ENCODE measurements at places on chromosomes 7 and 10. TPM values are rescaled to one million over a fixed set of nuclear protein-coding genes. Genes with fewer than 3 reads are reported as not detected.

GRCh38 chr10:87867453-87867852 is 4.0 kb downstream of the PTEN start:
- DNase-seq, result no peak
- peaks cover 1% of the 10 kb centered on the region for H3K36me3 ChIP-seq
- peaks cover 1% of the 10 kb centered on the region for H3K4me1 ChIP-seq
- no peak overlapping the region for H3K27ac ChIP-seq
- H3K27me3 ChIP-seq, result no peaks in the 10 kb centered on the region

DNA sequence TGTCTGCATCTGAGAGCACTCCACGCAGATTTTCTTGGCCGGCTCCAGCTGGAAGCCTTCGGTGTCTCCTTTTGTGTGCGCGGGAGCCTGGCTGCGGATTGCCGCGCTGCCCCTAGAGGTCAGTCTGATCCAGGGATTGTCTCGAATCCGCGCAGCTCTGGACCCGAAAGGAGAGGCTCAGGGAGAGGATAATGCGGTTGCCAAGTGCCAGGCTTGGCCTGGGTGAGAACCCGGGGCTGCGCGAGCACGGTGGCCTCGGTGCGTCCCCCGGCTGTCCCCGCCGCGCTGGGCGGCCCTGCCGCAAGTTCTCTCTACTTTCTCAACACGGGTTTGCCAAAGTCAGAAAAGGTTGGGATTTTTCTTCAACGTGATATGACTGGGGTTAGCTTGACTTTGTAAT is 140.9 kb downstream of the ADCYAP1R1 start:
- no peak overlapping the region for H3K27ac ChIP-seq
- DNase-seq, result peak; percentile 16
- H3K36me3 ChIP-seq, result no peaks in the 10 kb centered on the region
- H3K4me3 ChIP-seq, result no peak overlapping the region
- H3K4me1 ChIP-seq, result no peaks in the 10 kb centered on the region

The EPDR1 gene
- total RNA-seq, result not detected

The ZNF479 gene
- total RNA-seq, result not detected

DNA sequence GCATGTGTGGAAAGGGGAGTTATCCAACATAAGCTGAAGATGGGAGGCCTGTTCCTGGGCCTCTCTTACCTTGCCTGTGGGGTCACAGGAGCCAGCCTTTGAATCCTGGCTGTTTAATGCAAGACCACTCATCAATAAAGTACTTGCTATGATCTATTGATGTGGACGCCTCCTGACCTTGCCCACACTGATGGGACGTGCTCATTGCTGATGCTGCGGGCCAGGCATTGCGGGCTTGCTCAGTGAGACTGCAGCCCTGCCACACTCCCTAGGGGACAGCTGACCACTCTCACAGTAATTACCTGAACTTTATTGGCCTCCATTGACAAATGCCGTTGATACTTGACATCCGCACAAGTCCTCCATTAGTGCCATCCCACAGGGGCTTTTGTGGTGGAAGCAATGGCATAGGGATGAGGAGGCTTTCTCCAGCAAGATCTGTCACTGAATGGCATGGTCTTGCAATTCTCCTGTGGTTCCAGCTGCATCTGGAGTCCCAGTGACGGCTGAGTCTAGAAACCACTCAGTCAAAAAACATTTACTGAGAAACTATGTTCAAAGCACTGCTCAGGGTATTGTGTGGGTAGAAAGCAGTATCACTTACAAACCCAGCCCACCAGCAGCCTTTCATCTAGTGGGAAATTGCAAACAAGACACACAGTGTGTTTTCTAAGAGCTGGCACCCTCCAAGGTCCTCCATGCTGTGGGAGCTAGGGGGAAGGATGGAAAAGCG is 135.1 kb upstream of the YAE1 start:
- no peak for DNase-seq
- H3K36me3 ChIP-seq, result no peaks in the 10 kb centered on the region
- no peak overlapping the region for H3K4me3 ChIP-seq
- H3K4me1 ChIP-seq, result no peaks in the 10 kb centered on the region
- H3K27me3 ChIP-seq, result peaks cover 2% of the 10 kb centered on the region
- no peak overlapping the region for H3K27ac ChIP-seq

The BTBD16 gene
- not detected for total RNA-seq

DNA sequence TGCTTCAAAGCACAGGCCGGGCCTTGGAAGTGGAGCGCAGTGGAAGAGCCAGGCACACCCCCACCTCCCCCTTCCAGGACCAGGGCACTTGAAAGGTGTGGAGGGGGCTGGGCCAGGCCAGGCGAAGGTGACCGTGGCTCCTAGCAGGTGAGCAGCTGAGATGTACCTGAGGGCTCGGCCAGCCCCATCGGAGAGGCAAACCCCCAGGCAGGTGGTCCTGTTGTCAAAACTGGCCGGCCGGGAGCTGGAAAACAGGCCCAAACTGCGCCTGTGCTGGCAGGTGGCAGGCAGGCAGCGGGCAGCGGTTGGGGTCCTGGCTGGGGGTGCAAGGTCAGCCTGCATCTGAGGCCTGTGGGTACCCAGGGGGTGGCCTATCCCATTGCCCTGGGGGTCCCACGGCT is 96.4 kb upstream of the DNAAF5 start:
- no peak overlapping the region for H3K27ac ChIP-seq
- H3K27me3 ChIP-seq, result no peaks in the 10 kb centered on the region
- no peak for DNase-seq
- H3K4me3 ChIP-seq, result no peak overlapping the region
- no peaks in the 10 kb centered on the region for H3K4me1 ChIP-seq
- H3K36me3 ChIP-seq, result no peaks in the 10 kb centered on the region

DNA sequence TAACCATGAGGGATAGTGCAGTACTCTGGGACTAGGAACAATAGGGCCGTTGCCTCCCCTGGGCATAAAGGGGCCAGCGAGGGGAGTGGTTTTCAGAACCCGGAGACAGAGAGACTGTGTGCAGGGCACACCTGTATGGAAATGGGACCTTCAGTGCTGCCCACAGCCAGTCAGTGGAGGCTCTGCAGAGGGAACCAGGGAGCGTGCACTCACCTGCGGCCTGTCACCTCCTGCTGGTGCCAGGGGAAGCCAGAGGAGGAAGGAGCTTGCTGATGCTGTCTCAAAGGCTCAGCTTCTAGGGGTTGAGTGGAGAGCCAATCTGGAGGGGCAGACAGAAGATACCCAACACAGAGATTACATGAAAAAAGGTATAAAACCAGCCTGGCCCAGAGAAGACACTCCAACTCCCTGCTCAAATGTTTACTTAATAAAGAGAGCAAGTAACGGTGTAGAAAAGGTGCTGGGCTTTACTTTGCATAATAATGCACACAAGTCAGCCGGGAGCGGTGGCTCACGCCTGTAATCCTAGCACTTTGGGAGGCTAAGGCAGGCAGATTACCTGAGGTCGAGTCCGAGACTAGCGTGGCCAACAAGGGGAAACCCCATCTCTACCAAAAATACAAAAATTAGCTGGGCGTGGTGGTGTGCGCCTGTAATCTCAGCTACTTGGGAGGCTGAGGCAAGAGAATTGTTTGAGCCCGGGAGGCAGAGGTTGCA is 35.5 kb upstream of the WAPL start:
- H3K27me3 ChIP-seq, result peaks cover 10% of the 10 kb centered on the region
- H3K4me3 ChIP-seq, result no peak overlapping the region
- H3K4me1 ChIP-seq, result no peaks in the 10 kb centered on the region
- DNase-seq, result no peak

GRCh38 chr7:135729230-135729629 is 1.2 kb upstream of the SLC13A4 start:
- no peak overlapping the region for H3K4me3 ChIP-seq
- DNase-seq, result no peak
- H3K27ac ChIP-seq, result no peak overlapping the region
- no peaks in the 10 kb centered on the region for H3K4me1 ChIP-seq

DNA sequence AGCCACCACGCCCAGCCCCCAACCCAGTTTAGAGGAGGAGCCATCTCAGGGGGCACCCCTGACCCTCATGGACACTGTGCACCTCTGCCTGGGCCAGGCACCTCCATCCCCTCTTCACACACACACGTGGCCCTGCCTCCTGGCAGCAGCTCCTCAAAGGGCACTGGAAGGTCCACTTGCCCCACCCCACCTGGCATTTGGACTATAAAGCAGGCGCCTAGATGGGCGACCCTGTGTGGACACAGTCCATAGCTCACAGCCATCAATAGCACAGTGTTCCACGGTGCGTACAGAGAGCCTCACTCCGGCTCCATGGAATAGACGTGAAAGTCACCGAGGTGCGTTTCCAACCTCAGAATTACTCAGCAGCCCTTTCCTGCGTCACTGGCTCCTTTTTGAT is 41.0 kb downstream of the FKBP6 start:
- H3K4me3 ChIP-seq, result no peak overlapping the region
- DNase-seq, result no peak
- H3K36me3 ChIP-seq, result no peaks in the 10 kb centered on the region
- no peak overlapping the region for H3K27ac ChIP-seq

GRCh38 chr7:27868131-27868550 is 128.2 kb downstream of the TAX1BP1 start:
- no peaks in the 10 kb centered on the region for H3K27me3 ChIP-seq
- peaks cover 3% of the 10 kb centered on the region for H3K36me3 ChIP-seq
- no peaks in the 10 kb centered on the region for H3K4me1 ChIP-seq
- DNase-seq, result peak; percentile 29

- H3K4me3 ChIP-seq, result no peak overlapping the region
- H3K27ac ChIP-seq, result no peak overlapping the region
- H3K36me3 ChIP-seq, result no peaks in the 10 kb centered on the region
- H3K4me1 ChIP-seq, result no peaks in the 10 kb centered on the region
Measured at GRCh38 chr7:155874010-155874409, 61.7 kb upstream of the SHH start.

The SH2D4B gene
- total RNA-seq, result not detected

- no peak for DNase-seq
- H3K4me1 ChIP-seq, result peaks cover 15% of the 10 kb centered on the region
- H3K27ac ChIP-seq, result no peak overlapping the region
- H3K4me3 ChIP-seq, result no peak overlapping the region
Measured at GRCh38 chr10:102400598-102401341, 5.3 kb downstream of the NFKB2 start.

DNA sequence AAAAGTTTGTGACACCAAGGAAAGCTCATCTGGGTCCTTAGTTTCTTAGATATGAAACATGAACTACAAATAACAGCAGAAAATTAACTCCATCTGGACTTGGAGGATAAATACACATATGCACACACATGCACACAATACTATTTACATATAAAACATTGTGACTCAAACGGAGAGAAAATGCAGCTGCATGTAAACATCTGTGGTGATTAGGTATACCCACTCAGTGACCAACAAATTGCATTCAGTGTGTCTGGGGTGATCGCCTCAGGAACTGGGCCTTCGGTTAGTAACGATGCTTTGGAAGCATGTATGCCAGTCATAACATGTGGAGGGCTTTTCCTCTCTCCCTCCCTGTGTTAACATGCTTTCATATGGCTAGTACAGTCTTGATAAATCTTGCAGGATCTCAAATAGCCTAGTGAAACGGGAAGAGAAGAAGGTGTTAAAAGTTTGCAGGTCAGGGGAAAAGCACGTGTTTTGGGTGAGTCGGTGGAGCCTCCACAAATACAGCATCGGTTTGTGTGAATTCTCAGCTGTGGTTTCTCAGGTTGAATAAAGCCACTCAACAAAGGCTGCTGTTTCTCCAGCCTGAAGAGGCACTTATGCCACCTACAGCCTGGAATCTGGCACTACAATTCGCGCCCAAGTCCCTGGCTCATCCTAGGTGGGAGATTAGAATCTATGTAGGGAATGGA is 8.7 kb upstream of the GLRX3 start:
- peaks cover 2% of the 10 kb centered on the region for H3K4me1 ChIP-seq
- H3K4me3 ChIP-seq, result no peak overlapping the region
- no peaks in the 10 kb centered on the region for H3K36me3 ChIP-seq
- no peak overlapping the region for H3K27ac ChIP-seq

- DNase-seq, result peak; percentile 93
- H3K27me3 ChIP-seq, result no peaks in the 10 kb centered on the region
- H3K27ac ChIP-seq, result peak overlapping the region; percentile 36
- peaks cover 35% of the 10 kb centered on the region for H3K4me1 ChIP-seq
- no peak overlapping the region for H3K4me3 ChIP-seq
Measured at GRCh38 chr7:2104107-2104710, 128.5 kb downstream of the MAD1L1 start.

The RBM28 gene
- 18.6 TPM for total RNA-seq

GRCh38 chr7:51013861-51014511 is 231.3 kb upstream of the GRB10 start:
- H3K4me1 ChIP-seq, result no peaks in the 10 kb centered on the region
- H3K27ac ChIP-seq, result no peak overlapping the region

- no peaks in the 10 kb centered on the region for H3K4me1 ChIP-seq
- H3K27me3 ChIP-seq, result no peaks in the 10 kb centered on the region
- DNase-seq, result no peak
- no peak overlapping the region for H3K4me3 ChIP-seq
- H3K36me3 ChIP-seq, result no peaks in the 10 kb centered on the region
Measured at GRCh38 chr7:15085366-15085765, 182.8 kb upstream of the DGKB start.

The C7orf33 gene
- total RNA-seq, result not detected

The HOXA2 gene
- total RNA-seq, result 1.6 TPM

DNA sequence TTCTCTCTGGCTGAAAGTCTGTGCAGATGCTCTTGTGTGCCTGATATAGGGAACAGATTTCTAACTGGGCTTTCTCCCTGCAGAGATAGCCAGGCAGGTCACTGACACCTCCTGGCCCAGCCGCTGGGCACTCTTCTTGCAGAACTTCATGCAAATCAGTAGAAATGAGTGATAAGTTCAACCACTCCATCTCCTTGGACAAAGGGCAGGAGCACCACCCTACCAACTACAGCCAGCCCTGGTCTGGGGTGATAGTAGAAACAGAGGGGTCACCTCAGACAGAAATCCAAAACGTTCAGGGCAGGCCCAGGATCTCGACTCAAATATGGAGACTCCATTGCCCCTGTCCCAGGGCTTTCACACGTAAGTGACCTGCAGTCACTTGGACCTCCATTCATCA is 917.8 kb upstream of the ZNF722 start:
- no peak for DNase-seq
- H3K4me3 ChIP-seq, result no peak overlapping the region
- H3K36me3 ChIP-seq, result no peaks in the 10 kb centered on the region
- no peak overlapping the region for H3K27ac ChIP-seq
- H3K27me3 ChIP-seq, result no peaks in the 10 kb centered on the region

GRCh38 chr10:26689399-26689798 is 8.1 kb upstream of the PDSS1 start:
- no peak overlapping the region for H3K27ac ChIP-seq
- H3K36me3 ChIP-seq, result no peaks in the 10 kb centered on the region
- no peaks in the 10 kb centered on the region for H3K4me1 ChIP-seq
- no peaks in the 10 kb centered on the region for H3K27me3 ChIP-seq

DNA sequence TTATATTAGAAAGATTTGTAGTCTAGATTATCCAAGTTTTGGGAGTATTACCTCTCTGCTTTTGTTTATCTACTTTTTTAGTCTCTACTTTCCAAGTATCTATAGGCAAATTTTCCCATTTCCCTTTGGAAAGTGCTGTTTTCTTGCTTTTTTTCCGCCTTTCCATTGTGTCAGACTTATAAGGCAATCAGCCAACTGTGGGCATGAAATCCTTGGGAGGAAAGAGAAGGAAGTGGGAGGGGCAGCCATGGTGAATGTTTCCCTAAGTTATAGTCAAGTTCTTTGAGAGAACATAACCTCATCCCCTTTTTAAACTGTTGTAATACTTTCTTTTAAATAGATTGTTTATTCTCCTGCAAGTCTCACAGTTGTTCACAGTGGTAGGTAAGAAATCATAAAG is 52.6 kb downstream of the PTEN start:
- no peak overlapping the region for H3K4me3 ChIP-seq
- H3K36me3 ChIP-seq, result peaks cover 9% of the 10 kb centered on the region
- peak; percentile 33 for DNase-seq

GRCh38 chr7:140230516-140230860 is 53.7 kb upstream of the KDM7A start:
- no peaks in the 10 kb centered on the region for H3K36me3 ChIP-seq
- no peak overlapping the region for H3K27ac ChIP-seq
- no peak for DNase-seq
- peaks cover 4% of the 10 kb centered on the region for H3K4me1 ChIP-seq
- peaks cover 43% of the 10 kb centered on the region for H3K27me3 ChIP-seq

Data from IMR-90 (cell line).